ENCODE measurements at places on chromosomes 7 and 10.
A peak's percentile ranks its signal among the peaks of the same experiment; 100 is the strongest.

GRCh38 chr10:114374053-114374791, 30.1 kb downstream of the AFAP1L2 start:
- no peak for DNase-seq

GRCh38 chr7:96300986-96301385, 20.9 kb downstream of the SLC25A13 start:
- DNase-seq = no peak

DNA sequence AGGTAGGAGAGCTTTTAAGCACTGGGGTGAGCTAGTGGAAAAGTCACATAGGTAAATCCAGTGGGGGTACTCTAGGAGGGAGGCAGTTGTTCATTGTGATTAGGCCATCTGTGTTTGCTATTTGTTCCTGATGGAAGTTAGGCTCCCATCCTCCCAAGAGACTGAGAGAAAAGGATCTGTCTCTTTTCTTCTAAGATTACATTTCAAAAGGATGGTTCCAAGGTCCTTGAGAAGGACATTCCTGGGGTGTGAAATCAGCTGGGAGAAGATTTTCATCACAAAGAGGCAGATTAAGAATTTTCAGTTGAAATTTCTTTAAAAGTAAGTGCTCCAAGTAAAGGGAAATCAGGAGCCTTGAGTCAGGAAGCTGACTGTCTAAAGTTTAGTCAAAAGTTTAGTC, 210.8 kb upstream of the CSTF2T start:
- DNase-seq = no peak

GRCh38 chr7:1151653-1152425, 8.2 kb downstream of the ZFAND2A start:
- no peak for DNase-seq

DNA sequence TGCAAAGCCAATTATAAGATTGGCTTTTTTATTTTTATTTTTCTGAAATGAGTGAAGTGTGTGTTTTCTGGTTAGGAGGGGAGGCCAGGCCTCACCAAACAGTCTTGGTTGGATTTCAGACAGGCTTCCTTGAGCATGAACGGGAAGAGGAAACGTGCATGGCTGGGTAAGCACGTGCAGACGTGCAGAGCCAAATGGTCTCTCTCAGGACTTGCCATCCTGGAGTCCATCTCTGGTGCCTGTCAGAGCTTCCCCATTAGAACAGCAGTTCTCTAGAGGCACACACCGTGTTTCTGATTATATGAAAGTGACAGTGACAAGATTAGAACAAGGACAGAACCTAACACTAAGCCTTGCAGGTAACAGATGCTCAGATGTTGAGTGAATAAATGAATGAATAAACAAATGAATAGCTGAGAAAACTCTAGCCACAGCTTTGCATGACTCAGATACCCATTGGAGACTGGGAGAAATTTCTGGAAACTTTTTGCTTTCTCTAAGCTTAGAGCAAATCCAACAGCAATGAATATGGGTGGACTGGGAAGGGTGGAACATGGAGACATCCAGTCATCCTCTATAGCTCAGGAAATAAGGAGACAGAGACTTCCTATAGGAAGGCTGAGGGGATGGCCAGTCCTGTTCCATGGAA, 11.8 kb upstream of the CALD1 start:
- DNase-seq = no peak

- DNase-seq = peak; percentile 83
These were observed 724.0 kb downstream of the GRID1 start for GRCh38 chr10:85642421-85643170.

DNA sequence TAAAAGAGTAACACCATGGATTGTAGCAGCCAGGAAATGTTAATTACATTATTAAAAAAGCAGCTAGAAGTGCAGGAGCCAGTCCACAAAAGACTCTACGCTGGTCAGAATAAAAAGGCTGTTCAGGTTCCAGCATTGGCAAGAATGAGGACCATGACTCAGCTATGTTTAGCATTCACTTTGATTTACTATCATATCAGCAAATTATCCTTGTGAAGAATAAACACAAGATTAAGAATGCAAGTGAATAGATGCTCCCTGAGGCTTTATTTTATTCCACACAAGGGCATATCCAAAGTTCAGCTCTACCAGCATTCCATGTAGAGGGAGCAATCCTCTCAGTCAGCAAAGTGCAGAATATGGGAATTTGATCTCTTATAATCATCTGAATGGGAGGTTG, 13.6 kb downstream of the DGKB start:
- DNase-seq = no peak

- peak; percentile 58 for DNase-seq
These were observed 2.8 kb downstream of the HOXA10 start for GRCh38 chr7:27171325-27171636.

DNA sequence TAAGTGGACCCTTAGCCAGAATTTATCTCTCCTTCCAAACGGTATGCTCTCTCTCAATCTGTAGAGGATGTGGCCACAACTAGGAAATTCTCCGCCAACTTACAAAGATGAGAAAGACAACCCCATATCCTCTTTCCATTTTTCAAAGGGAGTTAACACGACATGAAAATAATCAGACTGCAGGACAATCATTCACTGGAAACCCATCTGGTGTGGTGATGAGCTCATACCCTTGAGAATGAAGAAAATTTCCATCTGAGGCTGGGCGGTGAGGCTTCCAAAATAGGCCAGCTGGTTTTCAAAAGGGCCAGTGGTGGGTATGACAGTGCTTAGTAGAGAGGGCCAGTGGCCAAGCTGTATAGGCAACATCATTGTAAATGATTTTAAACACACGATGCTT, 369.6 kb downstream of the FRMD4A start:
- no peak for DNase-seq

DNA sequence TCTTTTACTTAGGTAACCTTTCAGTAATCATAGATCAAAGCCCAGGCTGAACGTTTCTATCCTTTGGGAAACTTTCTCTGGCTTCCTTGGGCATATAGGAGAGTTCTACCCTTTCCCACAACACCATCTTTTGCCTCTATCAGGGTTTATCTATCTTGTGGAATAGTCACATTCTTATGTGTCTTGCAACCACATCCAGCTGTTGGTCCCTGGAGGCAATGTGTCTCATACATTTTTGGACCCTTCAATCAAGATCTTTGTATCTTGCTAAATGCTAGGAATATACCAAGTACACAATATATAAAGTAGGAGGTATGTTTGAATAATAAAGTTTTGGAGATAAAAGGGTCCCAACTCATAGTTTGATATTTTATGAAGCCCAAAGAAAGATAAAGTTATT, 121.7 kb downstream of the RNLS start:
- DNase-seq = no peak

- DNase-seq = no peak
These were observed 266.6 kb downstream of the NXPH1 start for GRCh38 chr7:8699875-8700624.

- no peak for DNase-seq
These were observed 134.2 kb downstream of the CHN2 start for GRCh38 chr7:29328811-29329210.

GRCh38 chr10:23693501-23693901, 254.6 kb downstream of the OTUD1 start:
- no peak for DNase-seq

All from SW480 (cell line).